ENCODE measurements at places on chromosomes 16 and 17.

DNA sequence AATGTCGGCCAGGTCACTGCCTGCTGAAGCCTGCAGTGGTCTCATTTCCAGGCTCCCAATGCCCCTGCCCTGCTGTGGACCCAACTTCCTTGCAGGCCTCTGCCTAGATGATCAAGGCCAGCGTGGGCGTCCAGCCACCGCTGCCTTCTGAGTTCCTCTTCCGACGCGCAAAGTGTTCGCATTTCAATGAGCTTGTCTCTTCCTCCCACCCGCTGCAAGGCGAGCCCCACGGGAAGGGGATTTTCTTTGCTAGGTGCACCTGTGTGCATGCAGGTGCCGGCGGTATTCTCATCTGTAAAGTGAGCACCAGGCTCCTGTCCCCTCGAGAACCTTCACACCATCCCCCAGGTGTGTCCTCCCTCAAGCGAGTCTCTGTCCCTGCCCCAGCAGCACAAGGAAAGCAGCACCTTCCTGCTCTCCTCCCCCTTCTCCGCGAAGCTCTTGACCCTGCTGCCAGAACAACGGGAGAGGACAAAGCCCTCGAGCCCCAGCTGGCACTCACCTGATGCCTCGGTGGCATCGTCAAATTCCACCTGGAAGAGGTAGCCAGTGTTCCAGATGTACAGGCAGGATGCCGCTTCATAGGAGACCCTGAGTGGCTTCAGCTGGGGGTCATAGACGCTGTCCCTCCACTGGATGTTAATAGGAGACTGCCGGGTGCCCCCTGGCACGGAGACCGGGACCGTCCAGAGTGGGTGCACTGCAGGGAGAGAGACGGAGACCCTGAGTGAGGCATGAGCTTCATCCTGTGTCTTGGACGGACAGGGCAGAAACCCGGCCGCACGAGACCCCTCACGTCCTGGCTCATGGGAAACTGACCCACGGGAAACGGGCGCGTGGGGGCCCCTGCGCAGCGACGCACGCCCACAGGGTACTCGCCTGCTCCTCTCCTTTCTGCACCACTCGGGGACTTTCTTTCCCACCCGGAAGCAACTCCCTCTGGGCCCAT is 9.8 kb downstream of the CA5A start:
- no peak for DNase-seq

DNA sequence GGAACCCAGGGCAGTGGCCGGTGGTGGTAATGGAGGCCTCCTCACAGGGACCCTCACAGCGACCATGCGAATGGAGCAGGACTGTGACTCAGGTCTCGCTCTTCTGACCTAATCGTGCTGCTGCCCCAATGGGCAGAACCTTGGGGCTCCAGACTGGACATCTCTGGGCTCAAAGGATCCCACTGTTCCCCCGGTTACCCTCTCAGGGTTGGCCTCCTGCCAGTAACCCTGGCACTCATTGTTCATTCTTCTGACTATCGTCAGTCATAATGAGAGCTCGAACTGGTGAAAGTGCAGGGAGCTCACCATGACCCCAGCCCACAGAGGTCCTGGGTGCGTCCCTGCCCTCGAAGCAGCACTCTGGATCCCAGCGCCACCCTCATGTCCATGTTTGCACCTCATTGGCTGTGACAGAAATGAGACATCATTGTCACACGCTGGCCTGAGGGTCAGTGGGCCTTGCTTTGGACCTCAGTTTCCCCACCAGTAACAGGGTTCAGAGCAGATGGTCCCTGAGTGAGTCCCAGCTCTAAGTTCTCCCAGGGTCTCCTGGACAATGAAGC is 4.0 kb upstream of the NPRL3 start:
- no peak for DNase-seq

GRCh38 chr17:9016941-9017552 is 4.3 kb upstream of the NTN1 start:
- DNase-seq, result no peak

DNA sequence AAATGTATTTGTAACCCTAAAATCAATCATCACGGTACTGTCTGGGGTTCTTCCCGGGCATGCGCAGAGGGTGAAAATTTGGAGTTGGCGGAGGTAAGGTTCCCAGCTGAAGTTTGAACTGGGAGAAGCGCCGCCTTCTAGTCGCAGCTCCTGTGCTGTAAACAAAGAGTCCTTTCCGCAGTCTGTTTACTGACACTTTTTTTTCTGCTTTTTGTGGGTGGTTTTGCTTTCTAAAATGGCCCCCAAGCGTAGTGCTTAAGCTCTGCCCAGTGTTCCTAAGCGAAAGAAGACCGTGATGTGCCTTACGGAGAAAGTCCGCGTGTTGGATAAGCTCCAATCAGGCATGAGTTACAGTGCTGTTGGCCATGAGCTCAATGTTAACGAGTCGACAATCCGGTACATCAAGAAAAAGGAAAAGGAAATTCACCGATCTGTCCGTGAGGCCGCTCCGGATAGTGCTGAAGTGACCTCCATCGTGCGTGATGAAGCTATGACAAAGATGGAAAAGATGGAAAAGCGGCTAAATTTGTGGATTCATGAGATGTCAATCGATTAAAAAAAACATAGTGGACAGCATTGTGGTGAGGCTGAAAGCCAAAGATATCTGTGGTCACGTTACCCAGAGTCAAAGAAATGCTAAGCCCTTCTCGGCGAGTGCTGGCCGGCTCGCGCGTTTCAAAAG is 570 bp upstream of the CFDP1 start:
- peak; percentile 28 for DNase-seq

DNA sequence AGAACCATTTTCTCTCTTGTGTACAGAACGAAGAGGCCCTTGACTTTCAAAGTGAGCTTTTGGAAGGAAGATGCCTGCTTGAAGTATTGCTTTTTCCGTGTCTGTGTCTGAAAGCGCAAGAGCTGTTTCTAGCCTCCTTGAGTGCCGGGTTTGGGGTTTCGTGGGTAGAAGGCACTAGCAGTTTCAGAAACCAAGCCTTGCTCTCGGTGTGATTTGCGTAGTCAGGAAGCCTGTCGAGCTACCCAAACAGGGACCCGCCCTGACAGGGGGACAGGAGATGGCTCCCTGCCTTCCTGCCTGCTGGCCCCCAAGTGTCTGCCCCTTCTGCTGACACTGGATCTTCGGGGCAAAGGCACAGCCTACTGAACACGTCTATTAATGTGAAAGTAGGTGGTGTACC is 322.0 kb downstream of the MAF start:
- DNase-seq, result no peak

DNA sequence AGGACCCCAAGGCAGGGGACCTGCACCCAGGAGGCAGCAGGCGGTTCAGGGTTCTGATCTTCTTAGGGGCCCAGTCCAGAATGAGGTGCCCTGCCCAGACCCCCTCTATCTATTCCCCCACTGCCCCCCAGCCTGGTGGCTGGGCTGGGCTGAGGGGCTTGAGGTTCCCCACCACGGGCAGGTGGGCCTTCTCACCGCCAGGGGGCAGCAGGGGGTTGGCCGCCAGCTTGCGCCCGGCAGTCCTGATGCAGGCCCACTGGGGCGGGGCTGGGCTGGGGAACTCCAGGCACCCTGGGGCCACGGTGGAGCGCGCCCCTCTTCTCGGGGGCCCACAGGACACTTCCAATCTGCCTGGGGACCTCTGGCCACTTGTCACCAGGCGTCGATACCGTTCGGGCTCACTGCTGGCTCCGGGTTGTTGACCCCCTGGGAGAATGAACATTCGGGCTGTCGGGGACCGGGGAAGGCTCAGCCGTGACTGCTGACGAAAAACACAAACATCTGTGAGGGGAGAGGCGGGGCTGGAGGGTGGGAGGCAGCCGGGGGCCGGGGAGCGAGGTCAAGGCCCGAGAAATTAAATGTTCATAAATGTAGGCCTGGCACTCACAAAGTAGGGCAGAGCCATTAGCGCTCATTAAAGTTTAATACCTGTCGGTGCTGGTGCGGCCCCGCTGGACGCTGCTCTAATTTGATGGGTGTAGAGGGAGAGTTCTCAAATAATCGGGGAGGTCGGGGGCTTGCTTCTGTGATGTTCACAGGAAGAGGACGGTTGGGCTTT is 219.3 kb upstream of the GSE1 start:
- DNase-seq, result peak; percentile 81

GRCh38 chr16:88333848-88334777 is 48.6 kb upstream of the ZNF469 start:
- DNase-seq, result no peak

DNA sequence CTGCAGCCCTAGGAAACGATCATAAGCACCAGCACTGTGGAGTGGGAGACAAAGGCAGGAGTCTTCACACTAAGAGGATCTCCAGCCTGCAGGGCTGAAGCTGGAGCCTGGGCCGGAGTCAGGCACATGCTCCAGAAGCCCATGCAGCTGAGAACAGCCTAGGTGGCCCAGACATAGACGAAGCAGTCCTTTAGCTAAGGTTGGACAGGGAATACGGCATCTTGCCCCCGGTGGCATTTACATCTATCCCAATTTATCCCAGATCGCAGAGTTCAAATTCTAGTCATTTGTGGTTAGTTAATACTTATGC is 13.9 kb downstream of the TSPOAP1 start:
- no peak for DNase-seq

GRCh38 chr17:72878975-72879660 is 213.4 kb downstream of the SLC39A11 start:
- DNase-seq, result no peak

- DNase-seq, result no peak
Measured at GRCh38 chr17:56184650-56185049, 31.4 kb downstream of the ANKFN1 start.

DNA sequence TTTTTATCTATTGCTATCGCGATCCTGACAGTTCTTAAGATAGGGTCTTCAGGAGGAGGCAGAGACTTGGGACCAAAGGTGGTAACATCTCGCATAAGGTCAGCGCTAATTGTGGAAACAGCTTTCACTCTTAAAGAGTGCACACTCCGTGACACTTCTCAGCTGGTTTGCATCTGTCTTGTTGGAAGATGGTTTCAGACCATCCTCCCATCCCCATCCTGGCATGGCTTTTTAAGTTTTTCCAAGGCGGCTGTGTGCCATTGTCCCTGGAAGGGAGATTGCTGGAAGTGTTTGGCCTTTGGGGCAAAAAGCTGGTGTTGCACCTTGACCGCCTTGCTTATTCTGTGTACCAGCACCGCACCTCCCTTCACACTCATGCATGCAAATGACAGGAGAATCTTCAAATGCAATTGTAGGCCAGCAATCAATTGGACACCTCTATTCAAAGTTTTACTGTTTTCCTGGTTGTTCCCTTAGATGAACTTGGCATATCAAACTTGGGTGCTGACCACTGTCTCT is 1.5 kb downstream of the SOCS7 start:
- DNase-seq, result no peak

DNA sequence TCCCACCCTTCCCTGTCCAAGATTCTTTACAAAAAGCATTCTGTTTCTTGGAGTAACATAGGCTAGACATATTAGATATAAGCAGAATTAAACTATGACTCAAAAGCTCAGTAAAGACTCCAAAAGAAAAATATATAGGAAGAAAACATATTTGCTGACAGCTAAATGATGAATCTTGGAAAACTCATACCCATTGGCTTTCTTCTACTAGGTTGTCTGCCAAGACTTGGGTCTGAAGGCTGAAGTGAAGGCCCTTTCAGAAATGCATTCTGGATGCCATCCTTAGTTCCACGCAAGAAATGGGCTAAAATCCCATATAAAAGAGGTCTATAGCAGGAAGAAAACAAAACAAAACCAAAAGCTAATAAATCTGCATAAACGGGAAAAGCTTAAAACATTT is 15.1 kb downstream of the CEP20 start:
- no peak for DNase-seq
